Right renal pelvis (tissue), 4 donors: ENCODE measurements at places on chromosomes 2 and 18.

GRCh38 chr2:205972113-205972512, 113.9 kb downstream of the INO80D start:
- DNase-seq: no peak

GRCh38 chr2:230503798-230504197, 87.8 kb downstream of the SP100 start:
- DNase-seq: no peak

DNA sequence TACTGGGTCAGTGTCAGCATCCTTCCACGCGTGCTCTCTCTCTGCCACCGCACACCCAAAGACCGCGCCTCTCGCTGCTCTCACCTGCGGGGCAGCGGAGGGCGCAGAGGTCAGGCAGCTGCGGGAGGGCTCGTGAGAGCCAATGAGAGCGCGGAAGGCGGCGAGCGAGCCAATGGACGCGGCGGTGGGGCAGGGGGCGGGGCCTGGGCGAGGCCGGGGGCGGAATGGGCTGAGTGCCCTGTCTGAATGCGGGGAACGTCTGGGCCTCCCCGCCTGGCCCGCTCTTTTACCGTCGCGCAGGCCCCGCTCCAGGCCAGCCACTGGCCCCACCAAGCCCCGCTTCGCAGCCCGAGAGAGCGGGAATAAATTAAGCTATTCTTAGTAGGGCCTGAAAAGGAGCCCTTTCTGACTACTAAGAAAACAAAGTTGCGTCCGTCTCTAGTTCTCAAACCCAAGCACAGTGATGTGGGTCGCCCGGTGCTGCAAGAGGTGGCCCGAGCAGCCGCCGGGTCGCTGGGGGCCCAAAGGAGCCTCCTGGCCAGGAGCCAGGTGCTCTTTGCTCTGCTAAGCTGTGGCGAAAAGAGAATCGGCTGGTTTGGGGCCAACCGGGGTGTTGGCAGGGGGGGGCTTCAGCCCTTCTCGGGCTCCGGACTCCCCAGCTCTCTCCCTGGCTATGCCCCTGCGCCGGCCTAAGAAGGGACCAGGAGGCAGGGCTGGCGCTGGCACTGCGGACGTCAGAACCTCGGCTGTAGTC, 81.1 kb upstream of the GLI2 start:
- DNase-seq: no peak

DNA sequence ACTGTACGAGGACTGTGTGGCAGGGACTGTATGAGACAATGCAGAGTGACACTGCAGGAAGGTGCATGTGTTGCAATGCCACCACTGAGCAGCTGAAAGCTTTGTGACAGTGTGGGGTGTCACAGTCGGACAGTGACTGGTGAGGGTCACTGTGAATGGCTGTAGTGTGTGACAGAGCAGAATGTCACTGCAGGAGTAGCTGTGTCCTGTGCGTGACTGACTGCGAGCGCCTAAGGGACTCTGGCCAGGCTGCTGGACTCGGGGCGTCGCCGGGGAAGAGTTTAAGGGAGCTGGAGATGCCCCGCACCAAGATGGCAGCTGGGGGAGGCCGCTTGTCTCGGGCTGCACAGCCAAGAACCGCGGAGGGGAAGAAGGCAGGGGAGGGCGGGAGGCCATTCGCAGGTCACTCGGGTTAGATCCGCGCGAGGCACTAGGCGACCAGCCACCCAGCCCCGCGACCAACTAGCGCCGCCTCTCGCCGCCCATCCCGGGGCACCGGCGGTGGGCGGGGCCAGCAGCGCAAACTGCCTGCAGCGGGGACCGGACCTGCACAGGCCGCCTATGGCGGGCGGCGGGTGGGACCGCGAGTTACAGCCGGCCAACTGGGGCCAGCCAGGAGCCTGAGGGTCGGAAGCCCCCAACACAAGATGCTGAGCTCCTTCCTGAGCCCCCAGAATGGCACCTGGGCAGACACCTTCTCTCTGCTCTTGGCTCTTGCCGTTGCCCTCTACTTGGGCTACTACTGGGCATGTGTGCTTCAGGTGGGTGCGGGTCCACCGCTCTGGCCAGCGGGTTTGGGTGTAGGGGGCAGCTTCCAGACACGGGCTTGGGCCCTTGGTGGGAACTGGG, at the start of gene ABHD1:
Gene ABHD1, plus strand, starts transcription at position 514 of the 849 bp plus-strand sequence. Its CDS starts 134 bp downstream, at position 648.
- no peak for DNase-seq

DNA sequence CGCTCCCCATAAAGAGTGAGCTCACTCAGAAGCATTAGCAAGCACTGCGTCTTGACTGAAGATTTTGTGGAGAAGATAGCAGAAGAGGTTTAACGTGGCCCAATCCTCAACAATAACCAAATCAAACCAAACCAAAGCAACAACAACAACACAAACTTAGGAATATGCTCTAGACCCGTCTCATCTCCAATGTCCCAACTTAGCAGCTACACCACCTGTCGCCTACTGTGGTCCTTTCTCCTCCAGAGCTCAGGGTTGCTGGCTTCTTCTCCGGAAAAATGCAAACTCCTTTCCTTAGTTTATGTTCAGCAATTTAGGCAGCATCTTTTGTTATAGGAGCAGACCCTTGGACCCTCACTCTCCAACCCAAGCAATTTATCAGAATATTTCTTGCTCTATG, 301.4 kb downstream of the ZNF521 start:
- DNase-seq: no peak

DNA sequence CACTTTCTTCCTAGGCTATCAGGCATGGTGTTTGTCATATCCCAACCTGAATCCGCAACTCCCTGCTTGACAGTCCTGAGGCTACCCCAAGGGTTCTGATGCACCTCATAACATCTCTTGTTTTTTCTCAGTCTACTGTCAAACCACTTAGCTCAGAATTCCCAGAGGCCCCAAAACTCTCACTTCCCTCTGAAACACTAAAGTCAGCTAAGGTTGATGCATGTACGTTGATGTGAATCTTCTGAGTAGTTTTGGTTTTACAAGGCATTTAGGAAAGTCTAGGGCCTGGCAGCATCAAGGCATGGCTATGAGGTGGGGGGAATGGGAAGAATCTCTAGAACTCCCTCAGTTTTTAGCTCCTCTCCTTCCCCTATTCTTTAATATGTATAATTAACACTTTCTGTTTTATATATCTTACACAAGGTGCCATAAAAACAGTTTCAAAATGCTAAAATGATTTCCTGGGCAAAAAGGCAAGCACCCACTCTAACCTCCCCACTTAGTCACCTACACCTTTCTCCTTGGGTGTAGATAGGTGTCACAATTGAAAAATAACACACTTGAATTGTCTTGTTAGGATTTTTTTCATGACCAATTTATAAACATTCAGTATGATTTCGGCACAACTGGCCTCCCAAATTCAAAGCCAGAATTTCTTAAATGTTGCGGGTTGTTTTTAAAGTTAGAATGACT, 71.4 kb upstream of the TANK start:
- no peak for DNase-seq

DNA sequence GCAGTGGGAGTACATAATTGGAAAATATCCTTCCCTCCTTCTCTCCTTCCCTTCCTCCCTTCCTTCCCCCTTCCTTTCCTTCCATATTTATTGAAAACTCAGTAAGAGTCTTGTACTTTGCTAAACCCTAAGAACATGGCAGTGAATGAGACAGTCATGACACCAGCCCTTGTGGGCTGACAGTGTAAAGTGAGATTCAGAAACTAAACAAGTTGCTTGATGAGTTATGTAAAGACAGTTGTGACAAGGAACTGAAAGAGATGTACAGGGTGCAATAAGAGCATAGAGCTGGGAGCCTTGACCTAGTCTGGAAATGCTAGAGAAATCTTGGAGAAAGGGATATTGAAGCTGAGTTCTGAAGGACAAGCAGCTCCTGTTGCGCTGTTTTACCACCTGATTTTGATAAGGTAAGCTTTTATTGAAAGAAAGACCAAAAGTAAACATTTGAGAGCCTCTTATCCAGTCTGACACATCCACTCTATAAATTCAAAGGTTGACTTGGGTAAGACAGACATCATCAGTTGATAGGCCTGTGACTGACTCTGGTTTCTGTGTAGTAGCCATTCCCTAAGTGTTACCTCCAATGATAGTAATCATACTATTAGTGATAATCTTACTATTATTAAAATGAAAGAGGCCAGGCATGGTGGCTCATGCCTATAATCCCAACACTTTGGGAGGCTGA, 66.5 kb upstream of the SKOR2 start:
- DNase-seq: no peak

GRCh38 chr2:144875290-144875969, 355.5 kb upstream of the ZEB2 start:
- no peak for DNase-seq

GRCh38 chr2:40384714-40385113, 67.2 kb downstream of the SLC8A1 start:
- no peak for DNase-seq

- peak; percentile 33 for DNase-seq
These were observed 105.7 kb upstream of the GAREM1 start for GRCh38 chr18:32576296-32576916.

DNA sequence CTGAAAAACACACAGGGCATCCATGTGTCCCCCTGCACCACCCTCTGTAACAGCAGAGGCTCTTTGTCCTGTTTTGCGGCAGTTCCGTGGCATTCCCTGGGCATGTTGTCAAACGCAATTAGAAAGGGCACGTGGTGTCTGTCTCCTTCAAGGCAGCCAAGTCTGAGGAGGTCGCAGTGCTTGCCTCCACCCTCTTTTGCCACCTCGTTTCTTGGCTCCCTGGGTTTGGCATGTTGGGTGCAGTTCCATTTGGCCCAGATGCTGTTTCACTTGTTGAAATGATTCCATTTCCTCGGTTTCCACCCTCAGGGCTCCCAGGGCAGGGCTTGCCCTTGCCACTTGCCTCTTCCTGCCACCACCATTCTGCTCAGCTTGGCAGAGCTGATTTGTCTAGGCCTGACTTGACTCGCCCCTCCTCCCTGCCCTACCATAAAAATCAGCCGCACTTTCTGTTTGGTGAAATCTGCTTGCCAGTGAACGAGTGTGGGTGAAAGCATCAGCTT, 12.4 kb downstream of the CCL20 start:
- no peak for DNase-seq

GRCh38 chr2:1169291-1169949, 218.8 kb downstream of the SNTG2 start:
- no peak for DNase-seq

DNA sequence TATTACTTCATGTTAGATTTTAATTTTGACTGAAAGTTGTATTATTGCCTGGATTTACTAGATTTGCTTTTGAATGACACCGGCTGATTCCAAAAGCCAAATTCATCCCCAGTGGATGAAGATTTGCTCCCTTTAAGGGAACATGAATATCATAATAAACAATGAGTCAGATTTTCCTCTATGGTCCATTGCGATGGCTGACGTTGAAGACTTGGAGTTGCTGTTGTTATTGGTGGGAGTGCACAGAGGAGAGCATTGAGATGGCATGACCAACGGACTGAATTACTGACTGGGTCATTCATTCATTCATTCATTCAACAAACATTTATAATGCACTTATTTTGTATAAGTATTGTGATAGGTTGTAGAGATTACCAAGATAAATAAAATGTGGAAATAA, 33.4 kb upstream of the LYPD1 start:
- DNase-seq: no peak

DNA sequence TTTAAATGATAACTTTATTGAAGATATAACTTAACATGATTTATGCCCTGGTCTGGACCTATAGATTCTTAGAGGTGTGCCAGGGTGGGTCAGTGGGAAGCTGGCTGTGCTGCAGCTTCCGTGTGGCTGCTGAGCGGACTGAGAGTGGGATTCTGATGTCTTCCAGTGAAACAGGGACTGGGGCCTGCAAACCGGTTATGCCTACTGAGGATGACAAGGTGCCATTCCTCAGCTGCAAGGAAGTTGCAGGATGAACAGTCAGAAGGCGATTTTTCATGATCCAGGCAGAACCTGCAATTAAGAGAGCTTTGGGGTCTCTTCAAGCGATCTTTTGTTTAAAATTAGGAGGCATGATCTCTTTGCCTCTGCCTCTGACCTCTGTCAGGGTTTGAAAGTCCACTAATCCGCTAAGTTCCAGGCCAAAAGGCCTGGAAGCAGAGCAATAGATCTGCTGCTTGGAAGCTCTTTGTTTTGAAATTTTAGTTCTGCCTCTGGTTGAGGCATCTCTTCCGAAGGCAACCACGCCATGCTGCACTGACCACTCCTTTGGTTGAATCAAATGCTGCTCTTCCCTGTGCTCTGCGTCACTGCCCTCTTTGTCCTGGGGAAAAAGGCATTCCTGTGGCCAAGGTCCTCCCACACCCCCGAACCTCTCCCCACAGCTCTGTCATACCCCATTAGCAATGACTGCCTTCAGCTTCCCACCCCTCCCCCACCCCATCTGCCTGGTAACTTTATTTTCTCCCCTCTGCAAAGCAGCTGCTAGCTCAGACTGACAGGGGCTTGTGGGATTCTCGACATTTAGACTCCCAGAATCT, 2.0 kb downstream of the TMEM169 start:
- peak; percentile 71 for DNase-seq

DNA sequence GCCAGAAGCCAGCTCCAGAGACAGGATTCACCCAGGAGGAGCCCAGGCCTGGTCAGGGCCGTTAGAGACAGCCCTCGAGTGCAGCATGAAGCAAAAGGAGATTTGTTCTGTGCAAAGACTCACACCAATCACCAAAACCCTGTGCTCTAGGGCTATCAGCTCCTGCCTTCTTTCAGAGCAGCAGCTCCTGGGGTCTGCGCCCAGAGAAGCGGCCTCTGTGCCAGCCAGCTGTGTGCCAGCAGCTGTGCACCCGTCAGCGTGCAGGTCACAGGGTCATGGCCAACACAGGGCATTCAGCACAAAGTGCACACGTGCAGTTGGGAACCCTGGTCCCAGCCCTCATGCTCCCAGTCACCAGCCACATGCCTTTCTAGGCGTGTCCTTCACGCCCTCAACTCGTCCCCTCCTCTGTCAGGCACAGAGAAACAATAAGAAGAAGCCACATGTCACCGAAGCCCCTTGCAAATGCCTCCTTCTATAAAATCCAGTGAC, 49.3 kb downstream of the ZNF516 start:
- no peak for DNase-seq

- no peak for DNase-seq
These were observed 22.2 kb upstream of the POMC start for GRCh38 chr2:25190536-25190935.

DNA sequence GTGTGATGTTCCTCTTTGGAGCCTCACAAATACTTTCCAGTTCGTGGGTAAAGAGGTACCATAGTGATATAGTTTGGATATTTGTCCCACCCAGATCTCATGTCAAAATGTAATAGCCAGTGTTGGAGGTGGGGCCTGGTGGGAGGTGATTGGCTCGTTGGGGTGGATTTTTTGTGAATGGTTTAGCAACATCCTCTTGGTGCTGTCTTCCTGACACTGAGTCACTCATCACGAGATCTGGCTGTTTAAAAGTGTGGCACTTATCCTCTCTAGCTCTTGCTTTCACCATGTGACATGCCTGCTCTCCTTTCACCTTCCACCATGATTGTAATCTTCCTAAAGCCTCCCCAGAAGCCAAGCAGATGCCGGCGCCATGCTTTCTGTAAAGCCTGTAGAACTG, 3.0 kb upstream of the CCDC93 start:
- no peak for DNase-seq

- no peak for DNase-seq
These were observed 1.0 kb downstream of the SPHKAP start for GRCh38 chr2:228180181-228181097.
